ENCODE measurements at places on chromosomes 7 and 10. TPM values are rescaled to one million over a fixed set of nuclear protein-coding genes. Genes with fewer than 3 reads are reported as not detected.

Gene GPR146
- total RNA-seq: 1.8 TPM

Gene CTTNBP2
- 0.61 TPM for total RNA-seq

Gene PHYHIPL
- total RNA-seq: 0.16 TPM

Gene AKR1C4
- total RNA-seq: 0.32 TPM

Gene TWIST1
- total RNA-seq: 3.8 TPM

Gene SOSTDC1
- total RNA-seq: not detected

Gene DGKI
- not detected for total RNA-seq

Gene SPDYE16
- not detected for total RNA-seq

Gene ZNF722
- not detected for total RNA-seq

Gene CALML3
- not detected for total RNA-seq

Gene ASCC1
- total RNA-seq: 35.6 TPM

Gene IL2RA
- not detected for total RNA-seq

Gene FAM131B
- 0.43 TPM for total RNA-seq

Gene SKIDA1
- total RNA-seq: 1.1 TPM

Gene FFAR4
- 0.22 TPM for total RNA-seq

Gene STX1A
- total RNA-seq: 67.2 TPM

Gene SLC26A3
- total RNA-seq: not detected

Gene TOMM7
- total RNA-seq: 372 TPM

Gene PRSS1
- not detected for total RNA-seq

Gene ANKRD22
- total RNA-seq: 0.30 TPM

Gene PKD2L1
- total RNA-seq: 0.06 TPM

Gene WIPF3
- total RNA-seq: 0.62 TPM

Gene FGFR2
- 0.45 TPM for total RNA-seq

Gene MEST
- 42.6 TPM for total RNA-seq

Gene SPDYE8
- total RNA-seq: not detected

Gene ITIH2
- 0.27 TPM for total RNA-seq

Gene DPP6
- not detected for total RNA-seq

Gene CPVL
- total RNA-seq: 0.86 TPM

Gene TMEM270
- total RNA-seq: 0.23 TPM

Gene GRM3
- not detected for total RNA-seq

Gene MRLN
- not detected for total RNA-seq

Gene ALOX5
- 0.20 TPM for total RNA-seq

Gene GSAP
- 3.5 TPM for total RNA-seq

Gene DENND2A
- total RNA-seq: 0.41 TPM

Gene SSBP1
- total RNA-seq: 253 TPM

Gene CDK14
- total RNA-seq: 0.56 TPM

Gene HTR5A
- total RNA-seq: not detected

Gene PODXL
- total RNA-seq: 44.6 TPM

Gene ZP3
- 17.6 TPM for total RNA-seq

Gene MOGAT3
- not detected for total RNA-seq

Gene PNLIPRP2
- total RNA-seq: not detected

Gene SLIT1
- total RNA-seq: 0.06 TPM

Gene IFIT3
- total RNA-seq: 5.0 TPM

Gene ANKRD26
- total RNA-seq: 3.2 TPM

Gene DLX5
- total RNA-seq: not detected

Gene XRCC2
- 4.5 TPM for total RNA-seq

Gene ATG9B
- 0.55 TPM for total RNA-seq

Gene CYP3A5
- total RNA-seq: 1.9 TPM

Gene GIMAP7
- not detected for total RNA-seq

Gene CLRN3
- not detected for total RNA-seq
